ENCODE measurements at places on chromosomes 13 and 19.

DNA sequence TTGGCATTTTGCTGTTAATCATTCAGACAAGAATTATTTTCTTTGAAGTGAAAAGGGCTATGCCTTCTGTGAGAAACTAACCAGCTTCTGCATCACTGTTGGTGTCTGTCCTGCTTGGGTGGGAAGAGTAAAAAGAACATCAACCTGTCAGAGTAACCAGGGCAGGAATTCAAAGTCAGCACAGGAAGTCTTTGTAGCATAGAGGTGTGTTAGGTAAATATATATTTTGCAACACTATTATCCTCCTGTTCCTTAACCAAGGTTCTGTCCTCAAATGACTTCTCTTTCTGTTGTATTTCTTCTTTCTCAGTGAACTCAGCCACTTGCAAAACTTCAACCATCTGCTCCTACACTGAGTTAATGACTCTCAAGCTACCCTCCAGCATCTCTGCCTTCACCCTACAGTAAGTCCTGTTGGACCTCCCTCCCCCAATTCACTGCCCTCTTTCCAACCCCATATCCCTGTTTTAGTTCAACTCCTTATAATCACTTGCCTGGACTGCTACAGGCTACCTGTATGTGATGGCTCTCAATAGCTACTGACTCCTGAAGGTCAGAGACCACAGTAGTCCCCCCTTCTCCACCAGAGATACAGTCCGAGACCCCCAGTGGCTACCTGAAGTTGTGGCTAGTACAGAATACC lies 49.9 kb downstream of the SMAD9 start:
- DNase-seq, result no peak

DNA sequence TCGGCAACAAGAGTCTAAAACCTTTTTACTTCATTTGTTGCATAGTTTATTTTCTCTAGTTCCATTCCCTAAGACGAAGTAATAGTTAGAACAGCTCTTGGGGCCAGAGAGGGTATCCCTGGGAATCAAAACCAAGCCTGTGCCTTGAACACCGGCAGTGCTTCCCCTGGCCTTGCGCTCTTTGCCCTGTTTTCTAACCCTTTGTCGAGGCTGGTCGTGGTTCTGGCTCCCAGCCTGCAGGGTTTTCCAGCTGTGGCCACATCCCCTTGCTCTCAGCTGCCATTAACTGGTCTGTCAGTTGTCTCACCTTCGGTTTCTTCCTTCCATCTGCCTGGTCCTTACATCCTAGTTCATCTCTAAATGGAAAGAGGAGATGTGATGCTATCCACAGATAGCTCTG lies 61.0 kb downstream of the HSPH1 start:
- no peak for DNase-seq

DNA sequence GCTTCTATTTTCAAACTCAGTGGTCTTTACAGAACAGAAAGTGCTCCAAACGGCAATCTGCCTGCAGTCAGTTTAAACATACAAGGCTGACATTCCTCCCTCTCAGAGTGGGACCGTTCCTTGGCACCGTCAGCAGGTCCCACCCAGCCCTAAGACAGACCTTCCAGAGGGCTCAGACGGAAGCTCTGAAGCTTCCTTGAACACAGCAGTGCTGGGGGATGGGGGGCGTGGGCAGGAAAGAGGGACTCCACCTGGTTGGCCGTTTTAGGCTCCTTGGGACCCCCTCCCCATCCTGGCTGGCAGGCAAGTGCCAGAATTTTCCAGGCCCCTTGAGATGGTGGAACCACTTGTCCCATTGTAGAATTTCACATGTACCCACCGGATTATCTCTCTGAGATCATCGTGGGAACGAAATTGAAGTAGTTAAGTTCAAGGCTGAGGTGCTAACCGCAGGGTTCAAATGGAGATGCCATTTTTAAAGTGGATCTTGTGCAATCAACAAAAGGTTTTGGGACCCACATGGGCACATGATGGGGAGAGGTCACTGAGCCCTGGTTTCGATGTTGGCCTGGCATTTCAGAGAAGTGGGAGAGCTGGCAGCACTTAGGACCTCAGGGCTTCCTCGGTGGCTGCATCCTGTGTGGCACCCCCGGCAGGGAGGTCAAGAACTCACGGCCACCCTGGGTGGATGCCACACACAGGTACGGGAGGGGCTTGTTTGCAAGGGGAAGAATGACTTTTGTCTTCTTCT lies 46.2 kb downstream of the KLF2 start:
- DNase-seq, result no peak

GRCh38 chr13:99260216-99260615 lies 2.0 kb upstream of the GPR18 start:
- DNase-seq, result peak; percentile 3

- DNase-seq, result peak; percentile 51
Measured at GRCh38 chr13:107852072-107852471, 363.3 kb downstream of the LIG4 start.

GRCh38 chr13:110570886-110571285 lies 9.4 kb upstream of the RAB20 start:
- DNase-seq, result no peak

All from IMR-90 (cell line).